ENCODE measurements at places on chromosomes 7 and 10.

- DNase-seq = no peak
These were observed 139.7 kb downstream of the ATE1 start for GRCh38 chr10:121788115-121788514.

- DNase-seq = no peak
These were observed 7.7 kb upstream of the NRBF2 start for GRCh38 chr10:63125459-63125858.

GRCh38 chr7:101232141-101232850, 5.3 kb downstream of the CLDN15 start:
- DNase-seq = no peak

DNA sequence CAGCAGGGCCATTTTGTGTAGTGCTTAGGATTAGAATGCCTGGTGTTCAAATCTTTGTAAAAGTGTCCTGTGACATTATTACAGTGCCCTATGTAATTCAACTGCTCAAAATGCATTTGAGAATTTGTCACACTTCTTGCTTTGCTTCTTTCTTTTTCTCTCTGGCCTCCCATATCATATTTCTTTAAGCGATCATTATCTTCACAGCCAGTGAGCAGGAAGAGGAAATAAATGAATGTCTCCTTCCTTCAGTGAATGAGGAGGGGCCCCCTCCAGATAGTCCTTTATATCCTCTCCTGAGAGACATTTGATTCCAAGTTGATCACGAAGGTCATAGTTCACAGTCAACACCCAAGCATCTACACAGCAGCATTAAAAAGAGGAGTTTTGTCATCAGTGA, 425.1 kb upstream of the NPVF start:
- no peak for DNase-seq

- DNase-seq = no peak
These were observed 128.4 kb upstream of the PHYHIPL start for GRCh38 chr10:59047957-59048618.

- no peak for DNase-seq
These were observed 106.4 kb downstream of the NEURL1 start for GRCh38 chr10:103599907-103600306.

DNA sequence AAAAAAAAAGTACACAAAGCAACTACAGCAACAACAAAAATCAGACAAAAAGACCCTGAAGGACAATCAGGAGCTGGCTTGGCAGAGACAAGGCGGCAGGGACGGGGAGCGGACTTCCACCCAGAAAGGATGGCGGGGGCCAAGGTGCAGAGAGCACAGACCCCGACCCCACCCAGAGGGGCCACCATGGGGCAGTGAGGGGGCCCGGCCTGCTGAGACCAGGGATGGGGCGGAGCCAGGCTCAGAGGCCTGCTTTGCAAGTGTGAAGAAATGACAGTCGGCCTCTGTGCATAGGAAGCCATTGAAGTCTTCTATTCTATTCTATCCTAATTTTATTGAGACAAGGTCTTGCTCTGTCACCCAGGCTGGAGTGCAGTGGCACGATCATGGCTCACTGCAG, 82.0 kb downstream of the ELFN1 start:
- DNase-seq = no peak

DNA sequence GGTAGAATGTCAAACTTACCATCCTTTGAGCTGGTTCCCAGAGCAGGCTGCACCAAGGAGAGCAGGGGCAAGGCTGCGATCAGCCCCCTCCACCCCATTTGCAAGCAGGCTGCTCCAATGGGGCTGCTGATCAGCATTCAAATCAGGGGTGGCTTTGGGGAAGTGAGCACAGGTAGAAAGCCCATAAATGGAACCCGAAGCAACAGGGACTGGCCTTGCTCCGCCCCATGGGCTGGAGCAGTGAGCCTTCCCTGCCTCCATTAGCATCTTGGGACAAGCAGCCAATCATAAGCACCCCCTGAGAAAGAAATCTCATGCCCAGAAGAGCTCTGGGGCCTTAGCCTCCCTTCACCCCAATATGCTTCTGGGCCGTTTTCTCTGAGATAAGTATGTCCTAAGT, 4.0 kb upstream of the PKD1L1 start:
- no peak for DNase-seq

- no peak for DNase-seq
These were observed 101.3 kb upstream of the DNAJB12 start for GRCh38 chr10:72455889-72456595.

GRCh38 chr10:79938728-79939406, 10.0 kb downstream of the SFTPD start:
- no peak for DNase-seq

DNA sequence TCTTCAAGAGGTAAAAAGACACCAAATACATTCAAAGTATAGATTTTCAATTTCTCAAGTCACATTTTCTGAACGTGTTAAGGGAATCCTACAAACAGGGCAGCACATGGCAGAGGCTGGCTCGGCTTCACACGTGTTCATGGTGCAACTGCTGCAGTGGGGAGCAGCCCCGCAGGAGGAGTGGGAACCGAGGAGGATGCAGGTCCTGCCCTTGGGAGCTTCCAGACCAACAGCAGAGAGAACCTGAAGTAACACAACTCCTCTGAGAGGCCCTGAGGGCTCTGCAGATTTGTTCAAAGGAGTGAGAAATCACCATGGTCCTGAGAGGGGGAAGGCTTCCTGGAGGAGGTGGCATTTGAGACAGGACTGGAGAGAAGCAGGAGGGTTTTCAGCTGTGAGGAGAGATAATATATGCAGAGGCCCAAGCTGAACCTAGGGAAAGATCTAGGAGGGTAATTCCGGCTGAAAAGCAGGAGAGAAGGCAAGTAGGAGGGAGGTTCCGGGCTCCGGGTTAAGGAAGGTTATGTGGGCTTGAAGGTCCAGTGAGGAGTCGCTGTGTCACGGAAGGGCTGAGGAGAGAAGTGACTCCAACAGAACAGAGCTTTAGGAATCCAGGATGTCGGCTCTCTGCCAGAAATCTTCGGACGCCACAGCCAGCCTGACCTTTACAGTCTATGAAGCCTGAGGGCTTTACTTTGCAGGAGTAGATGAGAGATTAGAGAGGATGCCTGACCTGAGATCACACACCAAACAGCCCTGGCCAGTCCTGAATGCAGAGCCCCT, 77.5 kb downstream of the GPR26 start:
- DNase-seq = no peak

Measured in activated T-cell treated with anti-CD3 and anti-CD28 coated beads, Interleukin-2, amount 50 U/mL, for 24 hours (primary cell).